Cardiac fibroblast (primary cell): ENCODE measurements at places on chromosomes 11 and 22.

GRCh38 chr11:60130496-60130895 is 42.0 kb downstream of the MS4A2 start:
- DNase-seq: peak; percentile 0

- peak; percentile 94 for DNase-seq
These were observed 101.8 kb downstream of the USP35 start for GRCh38 chr11:78290293-78291176.

- no peak for DNase-seq
These were observed 530.5 kb upstream of the LRRC4C start for GRCh38 chr11:41989823-41990380.

DNA sequence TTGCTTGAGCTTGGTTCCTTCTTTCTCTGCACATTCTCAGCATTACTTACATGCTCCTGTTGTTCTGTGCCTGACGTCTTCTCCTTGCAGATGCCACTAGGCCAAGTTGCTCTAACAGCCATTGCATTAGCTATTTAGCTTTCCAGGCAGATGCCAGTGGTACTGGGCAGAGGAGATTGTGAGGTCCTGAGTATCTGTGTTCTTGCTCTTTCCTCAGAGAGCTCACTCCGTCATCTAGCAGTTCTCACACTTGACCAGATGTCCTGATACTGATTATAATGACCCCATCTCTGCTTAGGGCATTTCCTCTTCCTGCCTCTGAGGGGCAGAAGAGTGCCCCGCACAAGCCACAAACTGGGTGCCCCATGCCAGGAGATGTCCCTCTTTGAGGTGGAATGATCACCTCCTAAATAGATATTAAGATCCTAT is 30.7 kb downstream of the ARHGAP1 start:
- no peak for DNase-seq

- DNase-seq: no peak
These were observed 30.7 kb downstream of the PRR5L start for GRCh38 chr11:36326524-36327419.

- DNase-seq: no peak
These were observed 108.0 kb downstream of the CCDC81 start for GRCh38 chr11:86482692-86483091.

GRCh38 chr11:12293486-12293885 is 83.9 kb upstream of the PARVA start:
- DNase-seq: no peak

- no peak for DNase-seq
These were observed 558.4 kb upstream of the CADM1 start for GRCh38 chr11:116062490-116063171.

DNA sequence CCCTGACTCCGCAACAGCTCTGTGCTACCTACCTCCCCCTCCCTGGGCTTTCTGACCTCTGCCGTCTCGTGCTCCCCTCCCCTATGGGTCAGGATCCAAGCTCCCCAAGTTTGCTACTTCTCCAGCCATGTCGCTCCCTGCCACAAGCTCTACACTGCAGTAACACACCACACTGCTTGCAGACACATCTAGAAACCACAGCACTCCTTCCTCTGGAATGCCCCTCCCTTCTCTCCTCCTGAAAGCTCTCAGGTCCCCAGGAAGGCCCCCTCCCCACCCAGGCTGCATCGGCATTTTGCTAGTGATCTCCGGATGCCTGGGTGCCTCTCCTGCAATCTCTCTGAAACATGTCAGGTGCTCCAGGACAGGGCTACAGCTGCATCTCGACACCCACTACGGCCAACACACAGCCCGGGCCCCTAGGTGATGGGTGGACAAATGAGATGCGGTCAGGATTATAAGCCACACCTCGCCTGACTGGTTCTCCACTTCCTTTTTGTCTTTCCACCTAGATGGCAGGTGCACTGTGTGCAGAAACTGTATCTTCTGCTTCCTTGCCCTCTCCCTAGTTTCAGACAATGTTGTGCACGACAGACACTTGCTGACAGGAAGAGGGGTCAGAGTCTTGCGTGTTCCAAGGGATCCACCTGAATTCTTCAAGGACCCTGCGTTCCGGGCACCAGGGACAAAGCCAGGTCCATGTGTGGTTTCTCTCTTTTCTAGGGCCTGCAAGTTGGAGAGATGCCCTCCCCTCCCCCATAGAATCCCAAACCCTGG is 22.9 kb downstream of the RPUSD4 start:
- DNase-seq: no peak

- peak; percentile 38 for DNase-seq
These were observed 50.8 kb upstream of the ELF5 start for GRCh38 chr11:34564406-34564805.

DNA sequence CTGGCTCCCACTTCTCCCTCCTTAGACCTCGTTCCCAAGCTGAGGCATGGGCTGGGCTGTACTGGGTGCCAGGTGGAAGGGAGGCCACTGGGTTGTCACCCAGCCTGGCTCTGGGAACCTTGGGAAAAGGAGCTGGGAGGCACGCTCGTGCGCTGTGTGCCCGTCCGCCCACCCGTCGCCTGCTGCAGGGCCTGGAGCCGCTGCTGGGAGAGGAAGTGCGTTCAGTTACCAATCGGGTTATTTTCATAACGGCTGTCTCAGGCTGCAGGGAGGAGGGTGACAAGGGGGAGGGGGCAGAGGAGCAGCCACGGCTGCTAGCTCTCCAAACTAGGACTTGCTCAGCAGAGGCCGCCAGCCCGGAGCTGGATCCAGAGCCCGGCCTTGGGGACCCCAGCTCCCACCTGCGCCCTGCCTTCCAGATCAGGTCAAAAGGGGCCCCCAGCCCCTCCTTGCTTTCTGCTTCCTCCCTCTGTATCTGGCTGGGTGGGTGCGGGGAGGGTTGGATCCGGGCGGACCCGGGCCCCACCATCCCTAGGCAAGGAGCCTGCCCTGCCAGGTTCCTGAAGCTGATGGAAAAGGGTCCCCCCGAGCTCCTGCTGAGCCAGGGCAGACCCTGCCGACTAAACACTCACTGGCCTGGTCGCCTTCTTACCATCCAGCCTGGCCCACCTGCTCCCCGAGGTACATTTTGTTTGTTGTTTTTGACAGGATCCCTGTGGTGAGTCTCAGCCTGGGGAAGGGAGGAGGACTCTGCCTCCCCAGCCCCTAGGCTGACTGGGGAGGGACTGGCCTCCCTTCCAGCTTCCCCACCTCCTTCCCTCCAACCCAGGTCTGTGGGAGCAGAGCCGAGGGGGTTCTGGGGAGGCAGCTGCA is 14.3 kb downstream of the DGKZ start:
- peak; percentile 65 for DNase-seq

GRCh38 chr11:83659466-83659865 is 373.3 kb upstream of the CCDC90B start:
- no peak for DNase-seq

DNA sequence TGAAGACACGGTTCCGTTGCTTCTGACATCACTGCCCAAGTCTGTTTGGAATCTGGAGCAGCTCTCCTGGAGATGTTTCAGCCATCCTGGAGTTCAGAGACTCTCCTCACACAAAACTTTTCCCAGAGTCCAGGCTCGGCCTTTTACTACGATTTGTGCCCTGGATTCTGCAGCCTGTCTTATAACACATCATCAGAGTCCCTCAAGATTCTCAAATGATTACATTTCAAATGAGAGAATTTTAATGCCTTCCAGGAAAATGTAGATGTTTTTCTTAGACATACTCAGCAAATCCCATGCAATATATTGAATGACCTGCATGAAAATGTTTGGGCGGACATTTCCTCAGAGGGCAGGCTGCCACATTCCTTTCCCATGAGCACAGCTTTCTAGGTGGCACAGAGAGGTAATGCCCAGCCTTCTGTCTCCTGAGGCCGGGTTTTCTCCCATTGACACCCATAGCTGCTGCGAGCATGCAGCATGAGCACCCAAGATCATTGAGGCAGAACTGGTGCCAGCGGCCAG is 129.1 kb downstream of the SNX19 start:
- peak; percentile 14 for DNase-seq

DNA sequence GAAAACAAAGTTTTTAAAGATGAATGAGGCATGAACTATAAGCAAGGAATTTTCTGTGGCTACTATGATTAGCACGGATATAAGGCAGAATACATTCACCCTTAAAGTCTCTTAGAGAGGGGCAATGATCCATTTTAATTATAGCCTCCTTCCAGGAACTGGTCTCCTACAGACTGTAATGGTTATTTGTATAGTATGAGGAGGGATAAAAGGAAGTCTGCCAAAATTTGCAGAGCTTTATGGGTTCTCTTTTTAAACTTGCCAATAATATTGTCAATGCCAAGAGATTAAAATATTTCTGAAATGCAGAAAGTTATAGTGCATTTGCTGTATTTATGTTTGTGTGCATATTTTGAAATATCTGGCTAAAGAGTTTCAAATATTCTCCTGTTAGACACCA is 271.4 kb upstream of the LUZP2 start:
- no peak for DNase-seq

GRCh38 chr11:37657645-37658044 is 1059.6 kb upstream of the RAG2 start:
- peak; percentile 65 for DNase-seq

GRCh38 chr22:38456841-38457699 is 2.1 kb upstream of the KCNJ4 start:
- DNase-seq: no peak

DNA sequence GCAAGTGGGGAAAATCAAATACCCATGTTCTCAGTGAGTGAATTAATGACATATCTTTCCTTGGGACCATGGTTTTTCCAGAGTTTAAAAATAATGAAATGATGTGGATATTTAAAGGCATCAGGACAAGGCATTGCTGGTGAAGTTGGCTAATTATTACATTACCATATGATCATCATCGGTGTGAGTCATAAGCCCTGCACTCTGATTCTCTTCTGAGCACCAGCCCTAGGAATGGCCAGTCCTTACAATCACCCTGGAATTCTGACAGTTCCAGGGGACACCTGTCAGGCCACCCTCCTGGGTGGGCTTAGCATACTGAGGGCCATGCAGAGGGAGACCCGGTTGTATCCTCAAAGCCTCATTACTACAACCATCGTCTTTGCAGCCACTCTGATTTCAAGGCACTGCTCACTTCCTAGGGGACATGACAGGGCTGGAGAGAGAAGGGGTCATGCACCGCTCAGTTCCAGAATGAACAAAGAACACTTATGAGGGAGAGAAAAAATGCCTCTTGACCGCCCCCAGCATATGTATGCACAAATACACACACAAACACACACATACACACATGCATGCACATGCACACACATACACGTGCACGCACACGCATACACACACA is 365.0 kb downstream of the MIAT start:
- DNase-seq: no peak

DNA sequence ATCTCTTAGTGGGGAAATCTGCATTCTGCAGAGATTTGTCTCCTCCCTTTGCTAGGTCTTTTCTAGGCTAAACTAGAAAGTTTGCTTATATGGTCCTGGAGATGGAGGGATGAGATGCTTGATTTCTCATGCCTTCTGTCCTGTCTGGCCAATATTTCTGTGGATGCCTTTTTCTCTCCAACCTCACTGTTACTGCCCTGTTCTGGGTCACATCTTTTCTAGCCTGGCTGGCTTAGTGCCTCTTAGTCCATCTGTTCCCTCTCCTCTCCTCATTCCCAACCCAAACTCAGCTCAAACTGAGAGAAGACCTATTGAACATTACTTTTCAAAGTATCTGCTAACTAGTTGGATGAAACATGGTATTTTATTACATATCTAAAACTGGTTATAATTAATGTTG is 62.0 kb downstream of the RRM1 start:
- DNase-seq: no peak

DNA sequence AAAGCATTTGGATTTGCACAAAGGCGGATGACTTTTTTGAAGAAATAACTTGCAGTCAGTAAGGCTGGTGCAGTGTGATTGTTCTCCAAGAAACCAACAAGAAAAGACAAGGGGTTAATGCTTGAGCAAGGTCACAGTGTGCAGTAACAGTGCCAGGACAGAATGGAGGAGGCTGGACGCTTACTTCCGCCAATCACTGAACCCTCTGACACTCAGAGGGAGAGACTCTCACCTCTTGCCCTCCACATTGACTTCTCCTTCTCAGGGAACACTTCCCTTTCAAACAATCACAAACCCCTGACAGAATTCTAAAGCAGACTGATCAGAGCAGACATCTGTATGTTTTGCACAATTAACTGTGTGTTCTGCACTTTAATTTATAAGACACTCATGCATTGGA is 228.4 kb downstream of the BLID start:
- DNase-seq: no peak

DNA sequence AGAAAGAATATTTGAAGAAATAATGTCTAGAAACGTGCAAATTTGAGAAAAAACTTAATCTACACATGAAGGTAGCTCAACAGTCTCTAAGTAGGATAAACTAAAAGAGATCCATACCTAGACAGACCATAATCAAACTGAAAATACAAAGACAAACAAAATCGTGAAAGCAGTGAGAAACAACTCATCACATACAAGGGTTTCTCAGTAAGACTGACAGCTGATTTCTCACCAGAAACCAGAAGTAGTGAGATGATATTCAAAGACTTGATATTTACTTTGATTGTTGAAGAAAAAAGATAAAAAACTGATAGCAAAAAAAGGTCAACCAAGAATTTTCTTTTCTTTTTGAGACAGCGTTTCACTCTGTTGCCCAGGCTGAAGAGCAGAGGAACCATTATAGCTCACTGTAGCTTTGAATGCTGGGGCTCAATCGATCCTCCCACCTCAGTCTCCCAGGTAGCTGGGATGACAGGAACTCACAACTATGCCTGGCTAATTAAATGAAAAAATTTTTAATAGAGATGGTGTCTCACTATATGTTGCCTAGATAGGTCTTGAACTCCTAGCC is 17.4 kb downstream of the NPAT start:
- no peak for DNase-seq

DNA sequence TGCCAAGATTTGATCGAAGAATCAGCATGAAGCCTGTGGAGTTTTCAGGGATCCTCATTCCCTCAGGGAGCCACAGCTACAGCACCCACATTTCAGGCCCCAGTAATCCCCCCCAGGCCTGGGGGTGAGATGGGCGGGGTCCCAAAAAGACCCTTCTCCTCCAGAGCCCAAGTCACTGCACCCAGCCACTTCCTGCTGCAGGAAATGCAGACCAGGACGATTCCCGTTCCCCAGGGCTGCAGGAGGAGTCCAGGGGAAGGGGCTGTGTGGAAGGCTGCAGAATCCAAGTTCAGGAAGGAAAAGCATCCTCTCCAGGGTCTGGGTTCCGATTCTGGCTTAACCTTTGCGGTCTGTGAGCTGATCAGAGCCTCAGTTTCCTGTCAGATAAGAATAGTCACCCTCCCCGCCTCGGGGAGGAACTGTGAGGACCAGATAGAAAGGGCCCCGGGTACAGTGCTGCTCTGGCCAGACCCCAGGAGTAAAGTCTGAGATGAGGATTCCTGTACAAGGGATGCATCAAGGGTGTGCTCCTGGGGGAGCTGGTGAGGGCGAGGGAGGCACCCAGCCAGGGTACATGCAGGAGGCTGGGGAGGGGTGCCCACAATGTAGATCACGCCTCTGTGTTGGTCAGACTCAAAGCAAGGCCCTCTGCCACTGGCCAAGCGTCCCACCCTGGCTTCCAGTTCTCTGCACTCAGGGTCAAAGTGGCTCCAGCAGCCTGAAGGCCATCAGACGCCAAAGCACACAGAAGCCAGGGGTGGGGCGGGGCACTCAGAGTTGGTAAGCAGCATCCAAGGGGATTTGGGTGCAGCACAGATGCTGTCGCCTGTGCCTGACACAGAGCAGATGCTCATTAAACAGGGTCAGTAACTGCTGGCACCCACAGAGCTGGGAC is 30.1 kb upstream of the TP53I11 start:
- no peak for DNase-seq

GRCh38 chr11:35009191-35009943 is 92.9 kb downstream of the PDHX start:
- DNase-seq: peak; percentile 68
